ENCODE measurements at places on chromosomes 12 and 14.

- no peak for DNase-seq
These were observed 287.6 kb upstream of the PWP1 start for GRCh38 chr12:107397890-107398500.

GRCh38 chr12:89414851-89415250, 62.5 kb upstream of the DUSP6 start:
- no peak for DNase-seq

DNA sequence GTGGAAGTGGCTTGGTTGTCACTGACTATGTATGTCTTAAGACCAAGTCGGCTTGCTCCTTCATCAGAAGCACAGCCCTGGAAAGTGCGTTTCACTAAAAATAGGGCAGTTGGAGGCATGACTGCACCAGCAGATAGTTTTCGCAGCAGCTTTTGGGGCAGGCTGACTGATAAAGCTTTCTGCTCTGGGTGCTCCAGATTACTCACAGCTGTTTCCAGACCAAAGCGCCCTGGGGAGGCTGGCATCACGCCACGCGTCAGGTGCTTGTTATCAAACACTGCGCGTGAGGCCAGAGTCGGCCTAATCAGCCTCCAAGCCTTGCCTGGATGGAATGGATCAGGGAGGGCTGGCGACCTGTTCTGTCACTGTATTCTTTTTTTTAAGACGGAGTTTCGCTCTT, 13.3 kb upstream of the LRRC10 start:
- no peak for DNase-seq

DNA sequence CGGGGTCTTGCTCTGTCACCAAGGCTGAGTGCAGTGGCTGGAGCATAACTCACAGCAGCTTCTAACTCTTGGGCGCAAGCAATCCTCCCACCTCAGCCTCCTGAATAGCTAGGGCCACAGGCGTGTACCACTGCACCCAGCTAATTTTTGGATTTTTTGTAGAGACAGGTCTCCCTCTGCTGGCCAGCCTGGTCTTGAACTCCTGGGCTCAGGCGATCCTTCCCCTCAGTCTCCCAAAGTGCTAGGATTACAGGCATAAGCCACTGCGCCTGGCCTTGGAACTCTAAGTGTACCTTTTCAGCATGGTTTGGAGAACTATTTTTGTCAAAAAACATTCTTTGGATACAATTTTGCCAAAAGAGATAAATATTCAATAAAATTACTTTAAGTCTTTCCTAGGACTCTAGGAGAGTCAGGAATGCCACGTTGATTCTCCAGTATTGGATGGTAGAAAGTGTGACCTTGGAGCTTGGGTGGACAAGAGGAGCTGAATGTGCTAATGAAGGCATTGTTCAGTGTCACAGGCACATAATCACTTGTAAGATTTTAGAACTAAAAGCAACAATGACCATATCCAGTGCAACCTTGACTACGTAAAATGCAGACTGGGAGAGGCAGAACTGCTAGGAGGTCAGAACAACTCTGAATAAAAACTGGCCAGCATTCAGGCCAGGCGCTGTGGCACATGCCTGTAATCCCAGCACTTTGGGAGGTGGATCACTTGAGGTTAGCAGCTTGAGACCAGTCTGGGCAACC, 2.8 kb downstream of the SRSF9 start:
- DNase-seq, result no peak

- DNase-seq, result no peak
These were observed 295.6 kb downstream of the DPF3 start for GRCh38 chr14:72598306-72598705.

- DNase-seq, result no peak
These were observed 89.2 kb downstream of the PDZRN4 start for GRCh38 chr12:41277100-41277945.
